GM12891 (cell line): ENCODE measurements at places on chromosomes 5 and 9.

DNA sequence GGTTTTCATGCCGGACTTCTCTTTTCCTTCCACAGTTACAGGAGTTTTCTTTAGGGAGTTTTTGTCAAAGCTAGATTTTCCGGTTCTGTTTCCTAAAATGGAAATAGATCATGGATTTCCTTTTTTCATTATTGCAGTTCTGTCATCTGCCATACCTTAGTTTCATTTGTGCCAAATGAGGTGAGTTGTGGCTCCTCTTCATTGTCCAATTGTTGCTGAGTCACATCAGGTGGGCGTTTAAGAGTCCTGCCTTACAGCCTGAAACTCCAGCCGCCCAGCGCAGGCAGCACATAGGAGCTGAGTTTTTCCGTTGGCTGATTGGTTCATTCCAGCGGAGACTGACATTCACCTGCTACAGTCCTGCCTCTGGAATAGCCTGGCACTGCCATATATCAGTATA lies 14.1 kb downstream of the SLC25A25 start:
- no peak for DNase-seq

DNA sequence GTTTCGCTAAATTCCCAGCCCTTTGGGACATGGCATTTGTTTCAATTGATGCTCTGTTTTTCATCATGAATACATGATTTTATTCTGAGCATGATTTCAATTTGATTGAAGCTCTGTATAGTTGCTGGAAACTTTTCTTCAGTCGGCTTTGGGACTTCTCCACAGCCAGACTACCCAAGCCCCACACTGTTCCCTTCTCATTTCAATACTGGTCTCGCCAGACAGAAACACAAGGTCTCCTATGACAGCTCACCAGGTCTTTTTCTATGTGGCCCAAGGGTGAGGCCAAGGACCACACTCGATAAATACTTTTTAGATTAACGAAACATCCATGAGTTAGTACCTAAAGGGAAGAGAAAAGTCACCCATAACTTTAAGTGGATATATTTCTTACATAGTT lies 132.2 kb downstream of the ARL15 start:
- no peak for DNase-seq

DNA sequence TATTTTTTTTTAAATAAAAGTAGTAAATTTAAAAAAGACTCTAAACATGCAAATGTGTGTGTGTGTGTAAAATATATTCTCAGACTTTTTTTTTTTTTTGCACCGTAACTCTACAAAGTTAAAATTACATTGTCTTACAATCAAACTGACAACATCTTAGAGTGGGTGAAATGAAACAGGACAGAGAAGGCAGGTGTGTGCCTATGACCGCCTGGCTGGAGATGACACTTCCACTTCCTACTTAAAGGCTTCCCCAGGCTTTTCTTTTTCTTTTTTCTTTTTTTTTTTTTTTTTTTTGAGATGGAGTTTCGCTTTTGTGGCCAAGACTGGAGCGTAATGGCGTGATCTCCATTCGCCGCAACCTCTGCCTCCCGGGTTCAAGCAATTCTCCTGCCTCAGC lies 2.7 kb upstream of the AK1 start:
- DNase-seq = no peak

DNA sequence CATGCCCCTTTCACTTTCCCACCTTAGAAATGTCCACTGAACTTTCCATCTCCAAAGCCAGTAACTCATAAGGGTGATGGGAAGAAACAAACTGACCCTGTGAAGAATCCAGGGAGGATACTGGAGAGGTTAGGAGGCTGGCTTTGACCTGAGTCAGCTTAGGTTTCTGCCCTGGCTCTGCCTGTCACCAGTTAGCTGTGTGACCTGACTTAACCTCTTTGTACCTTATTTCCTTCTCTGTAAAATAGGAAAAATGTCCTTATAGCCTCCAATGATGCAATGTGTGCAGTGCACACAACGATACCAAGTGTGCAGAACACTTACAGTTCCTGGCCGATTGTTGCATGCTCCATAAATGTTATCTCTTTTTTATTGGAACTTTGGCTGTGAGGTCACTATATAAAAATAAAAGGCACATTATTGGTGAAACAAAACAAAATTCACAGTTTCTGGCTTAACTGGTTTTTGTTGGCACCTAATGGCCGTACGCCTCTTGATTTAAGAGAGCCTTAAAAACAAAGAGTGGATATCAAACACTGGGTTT lies 37.8 kb downstream of the GABRP start:
- no peak for DNase-seq
